ENCODE measurements at places on chromosomes 1 and 21.

DNA sequence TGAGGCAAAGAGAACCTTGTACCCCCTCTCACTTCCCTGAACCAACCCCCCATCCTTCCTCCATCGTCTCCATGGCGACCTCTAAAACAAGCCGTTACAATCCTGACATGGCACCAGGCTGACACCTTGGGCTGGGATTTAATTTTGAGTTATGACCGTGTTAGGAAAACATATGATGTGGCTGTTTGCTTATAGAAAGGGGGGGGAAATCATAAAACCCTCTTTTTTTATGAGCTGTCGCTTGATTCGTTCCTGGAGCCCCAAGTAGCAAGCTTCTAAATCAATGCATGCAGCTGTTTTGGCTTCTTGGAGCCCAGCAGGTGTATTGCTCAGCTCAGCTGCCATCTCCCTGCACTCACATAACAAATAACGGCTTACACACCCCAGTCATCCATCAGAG lies 301.2 kb upstream of the SPAG17 start:
- no peak for DNase-seq

DNA sequence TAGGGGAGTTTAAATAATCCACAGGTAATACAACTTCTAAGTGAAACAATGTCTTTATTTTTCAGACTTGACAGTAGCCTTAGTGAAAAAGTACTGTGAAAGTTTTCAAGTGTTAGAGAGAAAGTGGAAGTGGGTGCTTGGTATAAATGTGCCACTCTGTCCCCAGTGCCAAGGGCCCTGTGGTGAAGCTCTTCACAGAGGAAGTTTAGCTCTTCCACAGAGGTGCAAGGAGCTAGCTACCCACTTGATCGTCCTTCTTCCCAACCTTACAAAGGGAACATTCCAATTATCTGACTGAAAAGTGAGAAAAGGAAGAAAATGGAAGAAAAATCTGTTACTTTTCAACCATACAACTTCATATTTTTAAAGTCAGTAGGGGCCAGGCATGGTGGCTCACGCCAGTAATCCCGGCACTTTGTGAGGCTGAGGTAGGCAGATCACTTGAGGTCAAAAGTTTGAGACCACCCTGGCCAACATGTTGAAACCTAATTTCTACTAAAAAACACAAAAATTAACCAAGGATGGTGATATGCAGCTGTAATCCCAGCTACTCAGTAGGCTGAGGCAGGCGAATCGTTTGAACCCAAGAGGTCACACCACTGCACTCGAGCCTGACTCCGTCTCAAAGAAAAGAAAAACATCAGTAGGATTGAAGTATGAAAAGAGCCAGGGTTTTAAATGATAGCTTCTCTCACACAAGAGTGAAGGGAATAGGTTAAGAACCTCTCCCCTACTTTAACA lies 41.0 kb upstream of the PTPRC start:
- DNase-seq: no peak

DNA sequence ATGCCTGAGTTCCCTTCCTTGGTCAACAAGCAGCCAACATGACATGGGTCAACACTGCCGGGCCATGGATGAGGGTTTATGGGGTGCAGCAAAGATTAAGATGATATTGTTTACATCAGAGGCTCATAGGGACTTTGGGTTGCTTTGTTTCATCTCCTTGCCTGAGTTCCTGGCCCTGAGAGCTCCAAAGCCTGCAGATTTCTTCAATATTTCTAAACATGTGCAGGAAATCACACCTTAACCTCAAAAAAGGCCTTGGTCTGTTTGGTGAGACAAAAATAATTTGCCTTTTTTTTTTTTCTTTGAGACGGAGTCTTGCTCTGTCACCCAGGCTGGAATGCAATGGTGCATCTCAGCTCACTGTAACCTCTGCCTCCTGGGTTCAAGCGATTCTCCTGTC lies 876 bp downstream of the SLAMF8 start:
- no peak for DNase-seq

DNA sequence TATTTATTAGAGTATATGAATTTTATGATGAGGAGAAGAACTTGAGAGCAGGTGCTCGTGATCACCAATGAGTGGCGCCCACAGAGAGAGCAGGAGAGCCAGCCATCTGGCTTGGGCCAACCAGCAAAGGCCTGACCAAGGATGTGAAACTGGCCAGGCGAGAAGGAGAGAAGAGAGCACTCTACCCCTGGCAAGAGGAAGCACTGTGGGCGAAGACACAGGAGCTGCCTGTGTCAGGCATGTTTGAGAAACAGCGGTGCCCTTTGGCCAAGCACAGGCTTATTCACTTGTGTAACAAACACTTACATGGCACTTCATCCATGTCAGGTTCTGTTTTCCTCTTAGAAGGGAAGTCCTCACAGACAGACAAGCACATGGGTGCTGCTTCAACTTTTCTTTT lies 4.2 kb upstream of the SIPA1L2 start:
- DNase-seq: no peak

DNA sequence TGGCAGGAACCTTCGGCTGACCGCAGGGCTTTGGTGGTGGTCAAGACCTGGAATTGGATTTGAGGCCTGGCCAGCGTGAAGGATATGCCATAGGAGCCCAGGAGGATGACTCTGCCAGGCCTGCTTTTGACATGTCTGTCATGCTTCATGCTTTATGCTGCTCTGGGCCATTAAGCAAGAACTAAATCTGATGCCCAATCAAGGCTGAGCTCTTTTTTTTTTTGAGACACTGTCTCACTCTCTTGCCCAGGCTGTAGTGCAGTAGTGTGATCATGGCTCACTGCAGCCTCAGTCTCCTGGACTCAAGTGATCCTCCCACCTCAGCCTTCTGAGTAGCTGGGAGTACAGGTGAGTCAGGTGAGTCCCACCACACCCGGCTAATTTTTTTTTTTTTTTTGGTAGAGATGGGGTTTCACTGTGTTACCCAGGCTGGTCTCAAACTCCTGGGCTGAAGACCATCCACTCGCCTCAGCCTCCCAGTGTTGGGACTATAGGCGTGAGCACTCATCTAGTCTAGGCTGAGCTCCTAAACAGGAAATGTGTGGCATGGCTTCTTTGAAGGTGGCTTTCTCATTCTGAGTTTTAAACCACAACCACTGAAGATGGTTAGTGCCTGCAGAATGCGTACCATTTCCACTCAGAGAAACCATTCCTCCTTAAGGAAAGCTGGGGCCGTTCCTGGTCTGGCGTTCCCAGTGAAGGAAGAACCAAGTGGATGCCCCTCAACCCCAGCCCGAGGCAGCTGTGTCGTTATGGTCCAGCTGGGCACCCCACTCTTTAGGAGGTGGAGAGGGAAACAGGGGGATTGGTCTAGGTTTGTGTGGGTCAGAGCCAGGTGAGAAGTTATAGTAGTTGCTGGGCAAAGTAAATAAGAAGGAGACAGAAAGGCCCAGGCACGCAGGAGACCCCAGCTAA lies 34.2 kb upstream of the ATP5PO start:
- no peak for DNase-seq

DNA sequence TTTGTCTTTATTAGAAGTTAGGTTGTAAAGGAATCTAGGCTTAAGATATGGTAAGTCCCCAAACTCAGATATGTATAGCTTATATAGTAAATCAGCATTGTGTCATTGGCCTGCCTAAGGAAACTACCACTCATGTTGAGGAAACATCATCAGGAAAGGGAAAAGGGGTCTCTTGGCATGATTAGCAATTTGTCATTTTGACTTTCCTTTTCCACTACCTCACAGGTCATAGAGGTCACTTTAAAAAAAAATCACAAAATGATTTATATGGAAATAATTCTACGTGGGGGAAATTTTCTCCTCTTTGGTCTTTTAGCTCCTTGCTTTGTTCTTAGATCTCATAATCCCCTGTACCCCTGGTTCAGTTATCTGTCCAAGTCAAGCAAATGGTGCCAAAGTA lies 213.5 kb downstream of the RPS6KC1 start:
- no peak for DNase-seq

DNA sequence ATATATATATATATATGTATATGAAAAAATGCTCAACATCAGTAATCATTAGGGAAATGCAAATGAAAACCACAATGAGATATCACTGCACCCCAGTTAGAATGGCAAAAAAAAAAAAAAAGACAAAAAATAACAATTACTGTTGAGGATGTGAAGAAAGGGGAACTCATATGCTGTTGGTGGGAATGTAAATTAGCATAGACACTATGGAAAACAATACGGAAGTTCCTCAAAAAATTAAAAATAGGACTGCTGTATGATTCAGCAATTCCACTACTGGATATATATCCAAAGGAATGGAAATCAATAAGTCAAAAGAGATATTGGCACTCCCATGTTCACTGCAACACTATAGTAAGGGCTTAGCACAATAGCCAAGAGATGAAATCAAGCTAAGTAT lies 41.5 kb upstream of the CTBS start:
- no peak for DNase-seq

DNA sequence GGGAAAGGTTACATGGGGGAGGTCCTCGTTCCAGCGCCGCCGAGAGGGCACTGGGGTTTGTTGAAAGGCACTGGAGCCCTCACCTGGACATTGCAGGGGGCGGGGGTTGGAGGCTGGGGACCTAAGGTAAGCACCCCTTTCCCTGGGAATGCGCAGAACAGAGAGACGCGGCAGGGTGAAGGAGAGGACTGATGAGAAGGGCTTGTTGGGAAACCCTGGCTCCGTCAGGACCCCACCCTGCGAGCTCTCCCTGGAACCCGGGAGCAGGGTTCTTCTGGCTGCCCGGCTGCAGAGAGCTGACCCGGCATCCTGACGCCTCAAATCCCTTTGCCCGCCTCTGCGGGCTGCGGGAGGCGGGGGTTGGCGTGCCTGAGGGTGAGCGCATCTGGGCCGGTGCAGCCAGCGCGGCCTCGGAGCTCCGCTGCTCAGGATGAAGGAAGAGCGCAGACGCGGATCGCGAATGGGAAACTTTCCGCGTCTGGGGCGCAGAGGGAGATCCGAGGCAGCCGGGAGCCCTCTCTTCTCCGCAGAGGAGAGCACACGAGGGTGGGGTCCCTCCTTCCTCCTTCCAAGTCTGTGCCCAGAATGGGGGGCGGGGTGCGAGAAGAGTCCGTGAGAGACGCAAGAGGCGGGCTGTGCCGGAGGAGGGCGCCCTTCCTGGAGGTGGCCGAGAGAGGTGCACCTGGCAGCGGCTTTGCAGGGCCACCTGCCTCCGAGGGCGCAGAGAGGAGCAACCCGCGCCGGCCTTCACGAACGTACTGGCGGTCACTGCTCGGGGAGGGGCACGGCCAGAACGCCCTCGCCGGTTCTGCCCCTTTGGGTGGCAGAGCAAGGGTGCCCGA lies 2.4 kb downstream of the IGSF21 start:
- no peak for DNase-seq

- DNase-seq: no peak
These were observed 3.4 kb downstream of the CAPZB start for GRCh38 chr1:19481826-19482398.
